ENCODE measurements at places on chromosomes 11 and 22.

- no peak for DNase-seq
Observed at GRCh38 chr11:20126724-20127123, 33.6 kb downstream of the DBX1 start.

GRCh38 chr11:26331911-26332571, at the start of gene ANO3:
Gene ANO3, plus strand, starts transcription at chr11:26332130. Its CDS starts 146 bp downstream, at chr11:26332276.
- DNase-seq, result no peak

- no peak for DNase-seq
Observed at GRCh38 chr11:45298718-45299117, 12.6 kb upstream of the SYT13 start.

GRCh38 chr11:61163714-61164605, 2.7 kb upstream of the VPS37C start:
- DNase-seq, result no peak

GRCh38 chr22:42862045-42862734, 5.1 kb upstream of the ARFGAP3 start:
- DNase-seq, result no peak

GRCh38 chr11:88979641-88980040, 86.1 kb downstream of the GRM5 start:
- peak; percentile 20 for DNase-seq

DNA sequence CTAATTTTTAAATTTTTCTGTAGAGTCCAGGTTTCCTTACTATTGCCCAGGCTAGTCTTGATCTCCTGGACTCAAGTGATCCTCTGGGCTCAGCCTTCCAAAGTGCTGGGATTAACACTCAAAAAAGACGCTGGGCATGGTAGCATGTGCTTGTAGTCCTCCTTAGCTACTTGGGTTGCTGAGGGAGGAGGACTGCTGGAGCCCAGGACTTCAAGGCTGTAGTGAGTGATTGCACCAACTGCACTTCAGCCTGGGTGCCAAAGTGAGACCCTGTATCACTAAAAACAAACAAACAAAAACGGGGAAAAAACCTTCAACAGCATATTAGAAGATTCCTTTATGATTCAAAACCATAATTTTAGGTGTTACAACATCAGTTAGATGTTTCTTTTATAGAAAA, 44.6 kb downstream of the RSF1 start:
- DNase-seq, result no peak

DNA sequence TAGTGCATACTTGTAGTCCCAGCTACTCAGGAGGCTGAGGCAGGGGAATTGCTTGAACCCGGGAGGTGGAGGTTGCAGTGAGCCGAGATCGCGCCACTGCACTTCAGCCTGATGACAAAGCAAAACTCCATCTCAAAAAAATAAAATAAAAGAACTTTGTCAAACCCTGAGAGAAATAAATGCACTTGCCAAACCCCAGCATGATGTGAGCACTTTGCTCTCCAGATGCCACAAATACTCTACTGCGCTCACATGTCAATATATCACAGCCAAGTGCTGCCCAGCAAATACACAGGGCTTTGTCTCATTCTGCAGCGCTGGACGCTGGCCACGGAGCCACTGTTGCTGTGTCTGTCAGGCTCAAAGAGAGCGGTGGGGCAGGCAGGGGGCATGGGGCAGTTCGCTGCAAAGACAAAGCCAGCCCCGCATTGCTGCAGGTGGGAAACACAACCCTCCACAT, 45.1 kb downstream of the AHNAK start:
- DNase-seq, result no peak

DNA sequence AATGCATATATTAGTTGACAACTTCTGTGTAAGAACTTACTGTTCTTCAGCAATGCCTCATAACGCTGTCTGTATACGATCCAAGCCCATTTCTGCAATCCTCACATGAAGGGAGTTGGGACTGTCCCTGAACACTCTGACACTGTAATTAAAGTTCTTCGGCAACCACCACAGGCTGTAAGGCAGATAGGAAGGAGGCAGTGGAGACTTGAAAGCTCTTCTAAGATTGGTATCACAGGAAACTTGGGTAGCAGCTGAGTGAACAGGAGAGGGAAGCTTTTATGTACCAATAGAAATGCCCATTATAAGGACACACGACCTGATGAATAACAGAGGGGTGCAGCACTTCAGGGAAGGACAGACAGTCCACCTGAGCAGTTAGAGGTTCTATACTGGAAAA, 12.0 kb upstream of the GAB2 start:
- DNase-seq, result no peak

DNA sequence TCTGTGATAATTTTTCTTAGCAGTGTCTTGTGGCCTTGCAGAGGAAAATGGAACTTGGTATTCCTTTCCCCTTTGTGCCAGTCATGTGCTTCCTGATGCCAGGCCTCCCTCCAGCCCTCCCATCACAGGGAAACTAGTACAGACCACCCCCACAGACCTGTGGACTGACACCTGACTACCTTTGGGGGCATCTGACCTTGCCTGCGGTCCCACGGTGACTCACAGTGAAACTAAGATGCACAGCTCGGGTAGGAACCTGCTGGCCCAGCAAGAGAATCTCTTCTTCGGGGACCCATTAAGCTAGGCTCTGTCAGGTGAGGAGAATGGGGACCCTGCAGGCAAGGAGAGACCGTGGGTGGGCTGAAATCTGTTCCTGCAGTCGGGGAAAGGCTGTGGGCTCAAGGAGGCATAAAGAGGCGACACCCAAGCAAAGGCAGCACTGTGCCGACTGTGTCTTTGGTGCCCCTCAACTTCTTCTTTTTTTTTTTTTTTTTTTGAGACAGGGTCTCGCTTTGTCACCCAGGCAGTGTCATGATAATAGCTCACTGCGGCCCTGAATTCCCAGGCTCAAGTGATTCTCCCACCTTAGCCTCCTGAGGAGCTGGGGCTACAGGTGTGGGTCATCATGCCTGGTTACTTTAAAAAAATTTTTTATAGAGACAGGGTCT, 20.8 kb upstream of the PEX26 start:
- DNase-seq, result no peak

DNA sequence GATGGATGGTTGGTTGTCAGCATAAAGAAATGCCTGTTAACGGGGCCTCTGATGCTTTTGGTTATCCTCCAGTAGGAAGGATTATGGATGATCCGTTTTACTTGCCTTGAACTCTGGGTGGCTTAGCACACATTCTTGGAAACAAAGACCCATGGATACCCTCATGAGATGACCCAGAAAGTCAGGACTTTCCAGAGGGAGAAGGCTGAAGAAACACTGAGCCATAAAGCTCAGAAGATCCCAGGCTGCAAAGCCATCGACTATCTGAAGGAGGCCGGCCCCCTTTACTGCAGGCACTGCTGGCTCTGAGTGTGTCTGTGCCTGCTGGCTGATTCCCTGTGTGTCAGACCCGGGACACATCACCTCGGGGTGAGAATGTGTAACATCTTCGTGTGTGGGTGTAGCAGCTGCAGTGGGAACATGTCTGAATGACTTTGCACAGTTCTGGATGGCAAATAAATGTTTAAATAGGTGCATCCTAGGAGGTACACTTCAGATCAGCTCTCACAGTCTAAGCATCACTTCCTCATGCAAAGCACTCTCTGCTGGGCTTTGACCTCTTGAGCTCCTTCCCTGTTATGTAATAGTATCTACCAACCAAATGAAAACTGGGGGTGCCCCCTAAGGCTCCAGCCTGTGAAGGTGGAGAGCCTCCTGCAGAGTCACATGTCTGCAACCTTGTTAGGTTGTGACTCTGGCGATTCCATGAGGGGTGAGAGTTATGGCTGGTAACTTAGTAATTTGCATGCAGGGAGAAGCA, 1084.9 kb downstream of the TBC1D22A start:
- DNase-seq, result no peak

- DNase-seq, result no peak
Observed at GRCh38 chr22:24428751-24429410, 1.5 kb downstream of the ADORA2A start.

DNA sequence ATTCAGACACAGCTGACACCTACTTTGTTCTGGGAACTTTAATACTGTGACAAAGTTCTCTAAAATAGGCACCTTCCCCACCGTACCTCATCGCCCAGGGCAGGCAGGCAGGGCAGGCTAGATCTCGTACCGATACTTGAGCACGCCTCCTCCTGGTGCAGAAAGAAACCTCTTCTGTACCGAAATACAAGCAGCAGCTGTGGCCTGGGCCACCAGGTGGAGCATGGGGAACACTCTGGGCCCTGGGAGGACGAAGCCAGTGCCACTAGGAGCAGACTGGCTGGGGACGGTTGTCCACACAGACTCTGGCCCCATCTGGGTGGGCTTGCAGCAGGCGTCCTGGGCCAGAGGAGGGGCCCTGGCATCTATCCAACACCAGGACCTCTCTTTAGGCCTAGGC, 12.8 kb downstream of the PMM1 start:
- DNase-seq, result no peak

DNA sequence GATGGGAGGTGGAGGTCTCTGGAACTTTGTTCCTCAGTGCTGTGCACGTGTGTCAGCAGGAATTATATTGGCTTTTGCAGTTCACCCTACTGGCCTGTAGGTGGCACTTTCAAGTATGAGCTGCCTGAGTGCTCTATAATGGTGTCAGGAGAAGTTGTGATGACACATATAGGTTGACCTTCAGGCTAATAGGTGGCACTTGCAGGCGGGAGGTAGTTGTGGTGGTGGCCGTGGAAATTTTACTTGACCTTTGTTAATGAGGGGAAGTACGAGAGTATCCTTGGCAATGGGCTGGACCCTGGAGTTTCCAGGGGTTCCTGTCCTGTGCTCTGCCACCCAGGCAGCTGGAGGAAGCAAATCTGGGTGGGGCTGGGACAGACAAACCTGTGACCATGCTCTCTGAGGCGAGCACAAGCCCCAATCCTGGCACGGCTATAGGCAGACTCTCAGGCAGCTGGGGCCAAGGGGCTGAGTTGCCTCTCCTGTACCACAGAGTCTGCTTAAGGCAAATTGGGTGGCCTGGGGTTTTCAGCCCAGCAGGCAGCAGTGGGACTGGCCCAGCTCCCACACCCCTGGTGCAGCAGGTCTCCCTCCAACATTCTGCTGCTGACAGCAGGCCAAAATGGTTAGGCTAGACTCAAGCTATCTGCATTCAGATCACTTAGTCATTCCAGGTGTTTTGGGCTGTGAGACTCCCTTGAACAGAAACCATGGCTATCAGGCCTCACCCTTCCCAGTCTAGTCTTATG, 147.5 kb upstream of the CTSC start:
- no peak for DNase-seq

DNA sequence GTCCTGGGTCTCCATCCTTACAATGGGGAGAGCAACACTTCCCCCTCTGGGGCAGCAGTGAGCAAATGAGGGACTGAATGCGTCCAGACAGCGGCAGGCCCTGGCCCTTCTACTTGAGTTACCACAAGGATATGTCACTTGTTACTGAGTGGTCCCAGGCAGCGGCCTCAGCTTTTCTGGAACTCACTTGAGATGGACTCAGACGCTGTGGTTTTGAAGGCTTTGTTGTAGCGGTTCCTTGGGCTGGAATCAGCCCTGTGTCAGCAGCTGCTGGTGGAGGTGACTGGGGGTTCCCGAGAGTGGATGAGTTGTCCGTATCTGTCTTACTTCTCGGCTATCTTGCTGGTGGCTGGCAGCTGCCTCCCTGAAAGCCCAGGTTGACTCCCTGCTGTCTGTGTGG, 77.0 kb downstream of the MICAL2 start:
- DNase-seq, result no peak

DNA sequence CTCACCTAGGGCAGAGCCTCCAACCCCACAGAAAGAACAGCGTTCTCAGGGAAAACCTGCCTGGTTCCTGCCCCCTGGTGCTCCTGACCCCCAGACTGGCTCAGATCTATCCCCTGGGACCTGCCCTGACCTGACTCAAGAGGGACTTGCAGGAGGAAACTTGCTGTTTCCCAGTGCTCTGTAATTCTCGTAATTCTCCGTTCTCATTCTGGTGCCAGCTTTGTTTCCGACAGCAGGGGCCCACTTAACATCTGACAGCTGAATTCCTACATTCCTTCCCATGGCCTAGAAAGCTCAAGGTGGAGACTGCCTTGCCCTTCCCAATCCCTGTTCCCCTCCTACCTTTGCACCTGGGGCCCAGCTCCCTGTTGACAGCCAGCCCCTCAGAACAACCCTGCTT, 12.5 kb upstream of the CSF2RB start:
- DNase-seq, result no peak

- no peak for DNase-seq
Observed at GRCh38 chr11:86760577-86760976, 39.8 kb upstream of the PRSS23 start.

- DNase-seq, result no peak
Observed at GRCh38 chr11:8744423-8744822, 61.8 kb downstream of the RPL27A start.

DNA sequence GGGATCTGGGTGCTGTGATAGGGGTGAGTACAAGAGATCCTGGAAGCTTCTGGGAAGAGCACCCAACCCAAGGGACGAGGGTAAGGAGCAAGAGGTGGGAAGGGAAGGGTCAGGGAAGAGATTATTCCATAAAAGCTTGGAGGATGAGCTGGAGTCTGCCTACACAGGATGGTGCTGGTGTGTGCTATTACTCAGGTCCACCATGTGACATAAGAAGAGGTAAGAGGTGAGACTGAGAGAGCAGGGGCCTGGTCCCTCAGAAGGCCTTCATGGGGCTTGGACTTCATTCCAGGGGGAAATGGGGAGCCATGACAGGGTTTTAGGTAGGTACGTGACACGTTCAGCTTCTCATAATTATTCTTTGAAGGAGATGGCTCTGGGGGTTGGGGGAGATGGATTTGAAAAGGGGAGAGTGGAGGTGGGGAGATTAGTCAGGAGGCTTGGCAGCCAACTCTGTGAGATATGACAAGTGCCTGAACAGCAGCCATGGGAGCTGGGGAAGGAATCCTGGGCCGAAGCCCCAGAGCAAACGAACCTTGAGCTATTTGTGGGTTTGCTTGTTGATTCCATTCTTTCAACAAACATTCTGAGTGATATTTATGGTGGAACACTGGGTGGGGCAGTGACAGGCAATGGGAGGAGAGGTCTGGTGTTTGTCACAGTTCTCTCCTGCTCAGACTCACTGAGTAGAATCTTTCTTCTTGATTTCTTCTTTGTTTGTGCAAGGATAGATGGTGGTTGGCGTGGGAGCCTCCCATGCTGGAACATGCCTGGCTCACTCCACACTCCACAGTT, 11.2 kb upstream of the NCAM1 start:
- no peak for DNase-seq

GRCh38 chr11:16987205-16987568, 27.0 kb downstream of the PLEKHA7 start:
- no peak for DNase-seq

- no peak for DNase-seq
Observed at GRCh38 chr11:72641522-72642042, 32.6 kb downstream of the PDE2A start.

GRCh38 chr11:121711236-121711635, 258.5 kb upstream of the SORL1-AS1 start:
- DNase-seq, result no peak

- DNase-seq, result no peak
Observed at GRCh38 chr22:24177045-24177444, 4.2 kb upstream of the SUSD2 start.

GRCh38 chr11:63567044-63567840, 4.1 kb upstream of the PLAAT2 start:
- DNase-seq, result peak; percentile 78

GRCh38 chr11:96191752-96192151, 151.2 kb downstream of the MAML2 start:
- DNase-seq, result no peak

GRCh38 chr22:38080850-38081635, 2.9 kb downstream of the SLC16A8 start:
- DNase-seq, result peak; percentile 23
